GM12892 (cell line): ENCODE measurements at places on chromosomes 5 and 9.
A peak's percentile ranks its signal among the peaks of the same experiment; 100 is the strongest.

- DNase-seq = no peak
Measured at GRCh38 chr9:17993024-17993423, 414.2 kb downstream of the SH3GL2 start.

- DNase-seq = no peak
Measured at GRCh38 chr5:76546497-76547102, 76.6 kb downstream of the F2RL2 start.

DNA sequence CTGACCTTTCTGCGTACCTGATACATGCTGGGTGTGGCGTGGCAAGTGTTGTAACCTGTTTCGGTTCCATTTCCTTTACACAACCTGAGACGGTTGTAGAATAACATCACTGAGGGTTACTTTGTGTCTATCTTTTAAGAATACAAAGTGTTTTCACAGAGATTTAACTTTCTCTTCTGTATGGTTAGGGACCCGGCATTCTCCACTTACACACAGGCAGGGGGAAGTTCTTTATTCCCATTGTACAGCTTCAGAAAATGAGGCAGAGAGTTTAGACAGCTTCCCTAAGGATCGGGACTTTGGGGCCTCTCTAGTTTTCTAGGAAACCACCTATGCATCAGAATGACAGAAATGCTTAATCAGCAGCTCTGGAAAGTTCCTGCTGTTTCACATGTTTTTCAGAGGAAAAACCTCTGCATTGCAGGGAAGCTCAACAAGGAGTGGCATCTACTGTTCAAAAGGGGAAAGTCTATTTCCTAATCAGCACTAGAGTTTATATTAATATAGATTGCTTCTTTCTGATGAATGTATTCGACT is 41.3 kb downstream of the CAST start:
- DNase-seq = no peak

- no peak for DNase-seq
Measured at GRCh38 chr5:170503990-170504596, at the start of gene KCNIP1. Gene KCNIP1 (plus strand): TSS chr5:170504020.

DNA sequence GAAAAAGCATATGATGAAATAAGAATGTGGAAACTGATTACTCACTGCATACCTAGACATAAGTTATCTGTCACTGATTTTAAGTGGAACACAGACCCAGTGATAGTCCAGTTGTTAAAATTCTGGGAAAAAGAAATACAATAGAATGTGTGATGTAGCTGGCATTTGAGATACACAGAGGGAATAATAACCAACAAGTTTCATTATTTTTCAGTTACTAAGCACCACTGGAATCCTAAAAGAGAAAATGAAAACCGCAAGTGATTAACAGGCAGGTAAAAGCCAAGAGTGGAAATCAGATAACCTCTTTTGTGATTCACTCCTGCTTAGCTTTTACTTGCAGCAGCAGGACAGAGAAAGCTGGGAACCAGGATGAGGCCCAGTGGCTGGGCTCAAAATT is 994.0 kb upstream of the SEMA6A start:
- no peak for DNase-seq

DNA sequence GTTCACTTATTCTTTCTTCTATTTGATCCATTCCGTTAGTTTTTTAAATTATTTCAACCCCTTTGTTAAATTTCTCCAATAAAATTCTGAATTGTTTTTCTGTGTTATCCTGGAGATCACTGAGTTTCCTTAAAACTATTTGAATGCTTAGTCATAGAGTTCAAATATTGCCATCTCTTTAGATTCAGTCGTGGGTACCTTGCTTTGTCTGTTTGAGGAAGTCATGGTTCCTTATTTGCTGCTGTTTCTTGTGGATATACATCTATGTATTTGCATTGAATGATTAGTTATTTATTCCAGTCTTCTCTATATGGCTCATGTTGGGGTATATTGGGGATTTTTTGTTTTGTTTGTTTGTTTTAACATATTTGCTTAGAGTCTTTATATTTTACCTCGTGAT is 80.6 kb downstream of the HINT1 start:
- DNase-seq = no peak

GRCh38 chr5:128546658-128547281 is 8.7 kb upstream of the FBN2 start:
- no peak for DNase-seq

DNA sequence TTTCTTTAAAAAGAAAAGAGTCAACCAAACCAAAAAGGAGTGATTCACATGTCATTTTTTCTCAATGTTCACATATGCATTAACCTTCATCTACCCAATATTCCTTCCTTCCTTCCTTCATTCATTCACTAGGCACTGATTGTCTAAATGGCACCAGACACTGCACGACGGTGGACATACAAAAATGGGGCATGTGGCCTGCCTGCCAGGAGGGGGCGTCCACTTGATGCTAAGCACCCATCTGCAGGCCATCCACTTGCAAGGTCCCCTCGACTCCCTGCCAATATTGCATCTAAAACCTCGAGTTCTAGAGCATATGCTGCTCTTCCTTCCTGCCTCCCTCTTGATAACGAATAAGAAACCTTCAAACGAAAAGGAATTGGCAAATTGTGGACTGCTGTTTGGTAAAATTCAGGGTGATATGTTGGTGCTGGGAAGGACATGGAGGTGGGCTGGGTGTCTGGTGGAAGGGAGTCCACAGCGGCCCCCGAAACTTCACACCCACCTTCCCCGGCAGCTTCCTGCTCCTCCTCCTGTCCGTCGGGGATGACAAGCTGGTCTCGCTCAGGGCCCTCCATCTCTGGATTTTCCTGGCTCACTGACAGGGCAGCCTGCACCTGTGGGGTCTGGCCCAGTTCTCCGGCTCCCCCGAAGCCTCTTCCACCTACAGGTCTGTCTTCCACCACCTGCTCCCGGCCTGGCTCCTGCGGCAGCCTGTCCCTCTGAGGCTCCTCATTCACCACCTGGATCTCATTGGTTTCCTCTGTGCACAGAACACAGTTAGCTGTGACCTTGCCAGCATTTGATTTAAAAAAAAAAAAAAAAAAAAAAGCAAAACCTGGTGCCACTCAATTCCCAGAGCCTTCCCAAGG is 64.3 kb downstream of the GOLM1 start:
- peak; percentile 38 for DNase-seq

DNA sequence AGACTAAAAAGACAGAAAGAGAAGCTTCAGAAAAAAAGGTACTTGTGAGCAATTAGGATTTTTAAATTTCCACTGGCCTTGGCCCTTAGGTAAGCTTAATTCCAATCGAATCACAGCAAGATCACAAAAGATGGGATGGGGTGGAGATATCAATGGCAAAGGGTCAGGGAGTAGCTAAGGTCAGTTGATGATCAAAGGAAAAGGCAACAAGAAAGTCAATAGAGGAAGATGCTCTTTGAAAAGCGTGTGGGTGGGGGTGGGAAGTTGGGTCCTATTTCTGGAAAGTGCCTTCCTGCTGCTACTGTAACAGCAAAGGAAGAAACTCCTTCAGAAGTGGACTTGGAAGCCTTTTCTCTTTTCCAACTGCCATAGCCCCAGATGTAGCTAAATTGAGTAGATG is 7.3 kb downstream of the C1QTNF3 start:
- no peak for DNase-seq

DNA sequence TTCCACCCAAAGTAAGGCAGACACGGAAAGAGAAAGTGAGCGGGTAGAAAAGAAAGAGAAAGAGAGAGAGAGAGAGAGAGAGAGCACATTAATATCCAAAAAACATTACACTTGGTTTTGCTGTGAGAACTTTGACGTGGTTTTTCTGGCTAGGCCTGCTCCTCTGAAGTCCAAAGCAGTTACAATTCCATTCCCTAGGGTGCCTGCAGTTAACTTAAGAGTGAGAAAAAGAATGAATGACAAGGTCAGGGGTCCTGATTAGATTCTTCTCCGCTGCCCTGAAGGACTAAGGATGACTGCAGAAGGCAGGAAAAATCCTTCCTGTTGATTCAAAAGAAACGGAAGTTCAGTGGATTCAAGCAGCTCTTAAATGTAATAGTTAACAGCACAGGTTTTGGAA is 589.8 kb downstream of the PRELID2 start:
- DNase-seq = no peak

DNA sequence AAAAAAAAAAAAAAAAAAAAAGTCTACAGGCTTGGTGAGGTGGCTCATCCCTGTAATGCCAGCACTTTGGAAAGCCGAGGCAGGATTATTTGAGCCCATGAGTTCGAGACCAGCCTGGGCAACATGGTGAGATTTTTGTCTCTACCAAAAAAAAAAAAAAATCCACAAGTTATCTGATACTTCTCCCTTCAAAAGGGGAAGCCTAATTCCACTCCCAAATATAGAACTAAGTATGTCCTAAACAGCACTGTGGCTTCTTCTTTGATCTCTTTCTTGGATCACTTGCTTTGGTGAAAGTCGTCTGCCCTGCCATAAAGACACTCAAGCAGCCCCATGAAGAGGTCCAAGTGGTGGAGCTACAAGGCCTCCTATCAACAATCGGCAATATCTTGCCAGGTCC is 18.8 kb upstream of the STING1 start:
- no peak for DNase-seq

DNA sequence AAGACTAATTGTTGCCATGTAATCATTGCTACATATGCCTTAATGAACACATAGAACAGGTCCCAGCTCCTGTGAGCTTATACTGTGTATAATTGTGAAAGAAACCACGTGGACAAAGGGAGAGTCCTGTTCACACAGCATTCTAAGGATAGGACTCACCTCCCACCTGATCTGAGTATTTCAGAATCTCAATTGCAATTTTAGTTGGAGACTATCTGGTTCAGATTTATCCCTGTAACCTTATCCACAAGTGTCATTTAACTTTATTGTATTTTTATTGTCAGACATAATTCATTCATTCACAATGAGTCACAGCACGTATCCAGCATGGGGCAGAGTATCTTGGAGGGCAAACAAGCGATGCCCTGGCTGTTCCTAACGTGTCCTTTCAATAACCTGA is 448.3 kb downstream of the NTRK2 start:
- no peak for DNase-seq

DNA sequence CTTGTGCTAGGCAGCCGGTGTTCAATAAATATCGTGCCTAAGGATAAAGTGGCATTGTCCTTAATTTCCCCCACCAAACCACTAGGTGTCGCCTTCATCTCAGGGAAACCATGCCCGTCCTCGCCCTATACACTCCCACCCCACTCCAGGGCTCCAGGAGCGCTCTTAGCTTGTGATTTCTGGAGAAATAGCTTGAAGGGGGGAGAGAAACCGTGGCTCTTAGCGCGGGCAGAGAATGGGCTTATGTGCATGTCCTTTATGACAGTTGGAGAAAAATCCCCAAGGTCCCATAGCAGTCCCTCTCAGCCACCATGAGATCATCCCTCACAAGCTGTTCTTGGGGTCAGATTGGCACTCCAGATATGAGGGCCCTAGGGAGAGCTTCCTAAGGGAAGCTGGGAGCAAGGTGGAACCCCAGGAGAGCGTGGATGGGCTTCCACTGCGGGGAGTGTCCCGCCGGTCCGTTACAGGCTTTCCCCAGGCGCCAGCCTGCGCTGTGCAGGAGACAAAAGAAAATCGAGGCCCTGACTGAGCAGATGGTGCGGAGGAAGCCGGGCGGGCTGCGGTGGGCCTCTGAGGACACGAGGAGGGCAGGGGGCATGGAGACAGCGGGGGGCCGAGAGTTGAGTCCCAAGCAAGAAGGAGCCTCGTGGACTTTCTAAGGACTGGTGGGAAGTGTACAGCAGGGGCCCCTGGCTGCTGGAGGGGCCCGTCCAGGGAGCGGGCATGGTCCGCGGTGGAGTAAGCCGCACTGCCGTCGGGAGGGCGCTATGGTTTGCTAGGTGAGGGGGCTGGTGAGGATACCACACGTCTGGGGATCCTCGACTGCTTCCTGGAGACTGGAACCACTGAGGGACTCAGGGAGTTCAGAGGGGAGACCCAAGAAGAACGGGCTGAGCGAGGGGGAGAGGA is 750 bp upstream of the NPR2 start:
- peak; percentile 69 for DNase-seq

- DNase-seq = no peak
Measured at GRCh38 chr9:36056896-36057295, 20.2 kb downstream of the RECK start.

- no peak for DNase-seq
Measured at GRCh38 chr9:85897848-85898247, 43.1 kb upstream of the NAA35 start.

DNA sequence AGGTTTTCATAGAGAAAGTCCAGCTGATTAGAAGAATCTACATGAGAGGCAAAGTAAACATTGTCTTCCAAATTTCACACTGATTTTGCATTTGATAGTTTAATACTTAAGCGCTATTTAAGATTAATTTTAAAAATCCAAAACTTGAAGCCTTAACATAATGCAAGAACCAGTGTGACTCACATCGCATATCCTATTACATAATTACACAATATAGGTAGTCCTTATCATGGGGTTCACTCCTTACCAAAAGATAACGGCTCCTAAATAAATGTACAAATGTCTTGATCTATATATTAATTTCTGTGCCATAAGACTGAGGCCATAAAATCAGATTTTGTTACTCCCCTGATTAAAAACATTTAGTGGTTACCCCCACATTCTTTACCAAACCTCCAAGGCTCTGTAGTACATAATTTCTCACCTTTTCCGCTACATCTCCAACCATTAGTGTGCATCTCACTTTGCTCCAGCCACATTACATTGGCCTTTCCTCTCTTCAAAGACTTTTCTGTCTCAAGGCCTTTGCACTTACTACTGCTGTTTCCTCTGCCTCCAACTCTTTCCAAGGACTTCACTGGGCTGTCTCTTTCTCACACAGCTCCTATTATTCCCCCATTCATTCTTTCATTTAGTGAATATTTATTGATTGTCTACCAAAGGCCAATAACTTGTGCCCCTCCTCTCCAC is 1.0 kb downstream of the RIOK2 start:
- no peak for DNase-seq
